Stimulated activated CD4-positive, alpha-beta T cell treated with anti-CD3 and anti-CD28 coated beads, Interleukin-12 subunit alpha, Interleukin-12 subunit beta, amount 100 ng/mL, for 4 hours (primary cell): ENCODE measurements at places on chromosomes 6 and 20.

DNA sequence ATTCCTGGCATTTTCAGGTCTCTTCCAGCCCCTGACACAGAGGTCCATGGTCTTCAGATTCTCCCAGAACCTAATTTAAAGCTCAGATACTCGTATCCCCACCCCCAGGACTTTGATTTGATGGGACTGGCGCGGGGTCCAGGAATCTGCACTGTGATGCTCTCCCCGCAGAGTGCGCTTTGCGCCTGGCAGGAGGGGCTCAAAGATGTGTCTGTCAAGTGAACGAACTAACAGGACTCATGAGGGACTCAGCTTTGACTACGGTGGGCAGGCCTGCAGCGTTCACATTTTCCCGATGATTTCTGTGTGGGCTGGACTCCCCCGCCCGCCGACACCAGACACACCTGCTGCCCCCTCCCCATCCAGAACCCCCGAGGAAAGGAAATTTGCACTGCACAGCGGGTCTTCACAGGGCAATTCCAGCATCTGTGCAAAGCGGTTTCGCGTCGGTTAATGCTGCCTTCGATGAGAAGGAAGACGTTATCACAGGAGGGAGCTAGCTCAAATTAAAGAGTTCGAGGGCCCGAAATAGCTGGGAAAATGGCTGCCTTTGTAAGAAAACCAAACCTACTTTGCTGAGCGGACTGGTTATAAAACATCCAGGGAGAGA lies 90.2 kb downstream of the ZDHHC14 start:
- no peak for DNase-seq

DNA sequence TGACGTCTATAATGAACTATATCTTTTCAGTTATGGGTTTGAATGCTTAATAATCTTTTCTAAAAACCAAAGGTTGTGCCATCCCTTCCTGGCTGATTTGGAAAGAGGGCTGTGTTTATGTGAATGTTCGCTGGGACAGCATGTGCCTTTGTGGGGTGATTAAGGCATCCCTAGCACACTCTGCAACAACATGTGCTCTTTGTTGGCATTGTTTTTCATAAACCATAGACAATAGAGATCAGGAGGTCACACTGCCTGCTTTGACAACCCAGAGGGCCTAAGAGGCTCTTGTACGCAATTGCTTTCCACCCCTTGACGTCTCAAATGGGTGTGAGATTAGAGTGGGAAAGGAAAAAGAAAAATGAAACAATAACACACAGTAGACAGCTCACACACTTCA lies 116.0 kb downstream of the LRRC1 start:
- no peak for DNase-seq

- no peak for DNase-seq
These were observed 49.0 kb downstream of the STK35 start for GRCh38 chr20:2150660-2151059.

- DNase-seq: no peak
These were observed 46.8 kb upstream of the SH3BGRL2 start for GRCh38 chr6:79584332-79584731.

GRCh38 chr20:916125-916799 lies at the start of gene ANGPT4:
Gene ANGPT4, minus strand, starts transcription at chr20:916334. Its CDS starts 120 bp downstream, at chr20:916214.
- DNase-seq: no peak

DNA sequence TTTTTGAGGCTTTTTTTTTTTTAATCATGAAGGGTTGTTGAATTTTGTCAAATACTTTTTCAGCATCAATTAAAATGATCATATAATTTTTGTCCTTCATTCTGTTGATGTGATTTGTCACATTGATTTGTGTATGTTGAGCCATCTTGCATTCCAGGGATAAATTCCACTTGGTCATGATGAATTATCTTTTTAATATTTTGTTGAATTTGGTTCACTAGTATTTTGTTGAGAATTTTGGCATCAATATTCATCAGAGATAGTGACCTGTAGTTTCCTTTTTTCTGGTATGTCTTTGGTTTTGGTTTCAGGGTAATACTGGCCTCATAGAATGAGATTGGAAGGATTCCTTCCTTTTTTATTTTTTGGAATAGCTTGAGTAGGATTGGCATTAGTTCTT lies 221.9 kb upstream of the ZNF217 start:
- no peak for DNase-seq

DNA sequence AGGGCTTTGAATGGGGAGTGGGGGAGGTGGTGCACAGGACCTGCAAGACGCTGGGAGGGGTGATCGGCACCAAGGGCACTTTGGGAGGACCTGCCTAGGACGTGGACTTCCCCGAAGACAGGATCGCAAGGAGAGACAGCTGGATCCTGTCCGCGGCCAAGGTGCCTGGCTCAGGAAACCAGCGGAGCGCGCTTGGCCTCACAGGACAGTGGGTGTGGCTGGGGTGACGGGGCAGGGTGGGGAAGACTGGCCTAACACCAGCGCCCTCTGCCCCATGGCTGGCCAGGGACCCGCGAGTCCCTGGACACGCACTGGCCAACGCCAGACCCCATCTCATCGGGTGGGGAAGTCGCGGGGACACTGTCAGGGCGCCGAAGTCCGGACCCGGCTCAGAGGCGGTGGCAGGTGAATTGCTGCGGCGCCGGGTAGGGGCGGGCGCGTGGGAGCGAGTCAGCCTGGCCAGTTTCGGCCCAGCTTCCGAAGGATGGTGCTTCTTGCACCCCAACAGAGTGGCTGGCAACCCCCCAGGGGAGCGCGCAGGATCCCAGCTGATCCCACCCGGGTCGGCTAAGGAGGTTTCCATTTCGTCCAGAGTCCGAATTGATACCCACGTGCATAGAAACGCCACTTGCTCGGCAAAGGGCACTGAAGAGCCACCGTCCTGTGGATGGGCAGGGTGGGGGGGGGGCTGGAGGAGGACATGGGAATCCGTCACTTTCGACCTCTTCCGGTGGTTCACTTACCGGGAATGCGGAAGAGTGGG lies 785 bp upstream of the THBD start:
- DNase-seq: no peak

GRCh38 chr6:70863343-70863742 lies 93.5 kb downstream of the B3GAT2 start:
- DNase-seq: no peak

GRCh38 chr20:44092551-44093248 lies 94.3 kb downstream of the JPH2 start:
- no peak for DNase-seq

GRCh38 chr6:23584134-23584763 lies 541.8 kb upstream of the NRSN1 start:
- DNase-seq: no peak

DNA sequence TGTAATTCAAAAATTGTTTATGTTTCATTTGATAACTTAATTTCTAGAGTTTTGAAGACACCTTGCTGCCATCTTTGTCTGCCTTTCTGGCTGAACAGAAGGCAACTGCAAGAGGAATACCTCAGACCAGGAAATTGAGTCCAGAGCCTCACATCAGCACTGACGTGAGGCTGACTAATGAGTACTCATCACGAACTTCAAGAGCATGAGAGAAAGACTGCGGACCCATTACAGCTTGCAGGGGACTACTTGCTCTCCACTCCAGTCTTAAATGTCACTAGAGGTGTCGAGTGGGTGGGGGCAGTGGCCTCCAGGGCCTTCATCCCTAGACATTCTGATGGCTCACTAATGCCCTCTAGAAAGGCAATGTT lies 109.5 kb upstream of the SSTR4 start:
- no peak for DNase-seq

- DNase-seq: no peak
These were observed 71.4 kb downstream of the DACT2 start for GRCh38 chr6:168248148-168248620.

- DNase-seq: no peak
These were observed 24.5 kb upstream of the ABCC10 start for GRCh38 chr6:43402820-43403219.

DNA sequence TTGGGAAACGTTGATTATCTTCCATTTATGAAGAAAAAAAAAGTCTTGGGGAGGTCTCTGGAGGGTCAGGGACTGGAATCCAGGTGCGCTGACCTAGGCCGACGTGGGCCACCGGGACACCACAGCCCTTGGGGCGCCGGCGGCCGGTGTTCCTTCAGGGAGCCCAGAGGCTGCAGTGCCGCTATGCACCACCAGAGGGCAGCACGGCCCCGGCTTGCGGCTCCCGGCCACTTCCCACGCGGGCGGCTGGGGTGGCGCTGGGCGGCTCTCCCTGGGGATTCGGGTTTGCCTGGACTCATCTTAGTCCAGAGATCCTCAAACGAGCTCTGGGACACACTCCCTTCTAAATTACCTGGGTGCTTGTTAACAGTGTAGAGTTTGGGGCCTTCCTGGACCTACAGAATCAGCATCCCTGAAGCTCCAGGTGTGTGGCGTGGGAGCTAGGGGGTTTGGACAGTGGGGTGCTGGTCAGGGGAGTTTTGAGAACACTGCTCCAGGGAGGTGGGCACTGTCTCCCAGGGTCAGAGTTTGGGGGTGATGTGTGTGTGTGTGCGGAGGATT lies 23.0 kb upstream of the GTSF1L start:
- DNase-seq: peak; percentile 90

DNA sequence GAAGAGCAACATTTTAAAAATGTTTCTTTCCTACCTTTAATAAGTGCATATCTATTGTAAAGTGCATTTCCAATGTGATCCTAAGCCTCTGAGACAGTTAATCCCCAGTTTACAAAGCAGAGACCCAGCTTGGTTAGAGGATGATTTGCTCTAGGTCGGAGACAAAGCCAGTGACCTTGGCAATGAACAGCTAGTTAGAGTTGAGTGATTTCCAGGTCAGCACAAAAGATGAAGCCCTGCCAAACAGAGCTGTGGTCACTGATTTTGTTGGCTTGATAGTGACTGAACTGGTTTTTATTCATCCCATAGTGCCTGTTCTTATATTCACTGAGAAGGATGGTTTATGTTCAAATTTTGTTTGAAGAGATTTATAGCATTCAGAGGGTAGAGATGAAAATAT lies 56.6 kb upstream of the CD83 start:
- no peak for DNase-seq
